ENCODE measurements at places on chromosomes 6 and 20. TPM values are rescaled to one million over a fixed set of nuclear protein-coding genes. Genes with fewer than 3 reads are reported as not detected.

- H3K36me3 ChIP-seq: no peaks in the 10 kb centered on the region
- H3K27ac ChIP-seq: no peak overlapping the region
- no peak for DNase-seq
- peaks cover 3% of the 10 kb centered on the region for H3K27me3 ChIP-seq
These were observed 407.7 kb downstream of the EPM2A start for GRCh38 chr6:145327586-145327985.

DNA sequence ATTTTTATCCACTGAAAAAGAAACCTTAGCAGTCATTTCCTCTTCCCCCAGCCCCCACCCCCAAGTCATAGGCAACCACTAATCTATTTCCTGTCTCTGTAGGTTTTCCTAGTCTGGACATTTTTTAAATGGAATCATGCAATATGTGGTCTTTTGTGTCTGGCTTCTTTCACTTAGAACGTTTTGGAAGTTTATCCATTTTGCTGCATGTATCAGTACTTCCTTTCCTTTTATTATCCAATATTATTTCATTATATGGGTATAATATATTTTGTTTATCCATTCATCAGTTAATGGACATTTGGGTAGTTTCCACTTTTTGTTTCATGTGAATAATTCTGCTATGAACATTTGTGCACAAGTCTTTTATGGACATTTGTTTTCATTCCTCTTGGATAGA, 99.3 kb upstream of the BMP5 start:
- no peak for DNase-seq
- H3K36me3 ChIP-seq: no peaks in the 10 kb centered on the region
- H3K4me3 ChIP-seq: no peak overlapping the region
- H3K27me3 ChIP-seq: no peaks in the 10 kb centered on the region
- no peak overlapping the region for H3K27ac ChIP-seq

The SASH1 gene
- total RNA-seq: 0.46 TPM

- no peaks in the 10 kb centered on the region for H3K4me1 ChIP-seq
- H3K4me3 ChIP-seq: no peak overlapping the region
- no peak for DNase-seq
- H3K36me3 ChIP-seq: no peaks in the 10 kb centered on the region
These were observed 55.3 kb downstream of the STK35 start for GRCh38 chr20:2156666-2157624.

GRCh38 chr6:150380256-150380655, 11.4 kb downstream of the IYD start:
- peaks cover 21% of the 10 kb centered on the region for H3K27me3 ChIP-seq
- no peak for DNase-seq
- no peaks in the 10 kb centered on the region for H3K4me1 ChIP-seq
- no peak overlapping the region for H3K27ac ChIP-seq

GRCh38 chr6:27667016-27667656, 194.2 kb upstream of the ZNF184 start:
- no peak for DNase-seq
- H3K27ac ChIP-seq: no peak overlapping the region
- peaks cover 24% of the 10 kb centered on the region for H3K4me1 ChIP-seq
- no peaks in the 10 kb centered on the region for H3K36me3 ChIP-seq
- no peak overlapping the region for H3K4me3 ChIP-seq

DNA sequence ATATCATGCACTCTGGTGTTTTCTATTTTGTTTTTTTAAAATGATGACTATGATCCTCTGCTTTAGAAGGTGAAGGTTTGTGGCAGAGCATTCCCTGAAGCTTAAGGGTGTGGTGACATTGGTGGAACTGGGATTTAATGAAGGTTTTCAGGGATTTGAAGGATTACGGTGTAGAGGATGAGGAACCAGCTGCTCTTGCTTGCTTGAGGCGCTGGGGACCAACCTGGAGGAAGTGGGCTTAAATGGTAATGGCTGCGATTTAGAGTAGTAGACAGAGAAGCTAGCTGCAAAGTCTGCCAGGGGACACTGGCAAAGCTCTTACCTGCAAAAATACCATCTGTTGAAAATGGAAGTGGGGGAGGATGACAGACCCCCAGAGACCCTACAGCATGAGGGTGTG, 241.8 kb downstream of the CLIC5 start:
- H3K36me3 ChIP-seq: no peaks in the 10 kb centered on the region
- no peak overlapping the region for H3K4me3 ChIP-seq
- DNase-seq: no peak
- H3K27me3 ChIP-seq: peaks cover 11% of the 10 kb centered on the region
- no peaks in the 10 kb centered on the region for H3K4me1 ChIP-seq
- H3K27ac ChIP-seq: no peak overlapping the region

The PTK6 gene
- 0.25 TPM for total RNA-seq

DNA sequence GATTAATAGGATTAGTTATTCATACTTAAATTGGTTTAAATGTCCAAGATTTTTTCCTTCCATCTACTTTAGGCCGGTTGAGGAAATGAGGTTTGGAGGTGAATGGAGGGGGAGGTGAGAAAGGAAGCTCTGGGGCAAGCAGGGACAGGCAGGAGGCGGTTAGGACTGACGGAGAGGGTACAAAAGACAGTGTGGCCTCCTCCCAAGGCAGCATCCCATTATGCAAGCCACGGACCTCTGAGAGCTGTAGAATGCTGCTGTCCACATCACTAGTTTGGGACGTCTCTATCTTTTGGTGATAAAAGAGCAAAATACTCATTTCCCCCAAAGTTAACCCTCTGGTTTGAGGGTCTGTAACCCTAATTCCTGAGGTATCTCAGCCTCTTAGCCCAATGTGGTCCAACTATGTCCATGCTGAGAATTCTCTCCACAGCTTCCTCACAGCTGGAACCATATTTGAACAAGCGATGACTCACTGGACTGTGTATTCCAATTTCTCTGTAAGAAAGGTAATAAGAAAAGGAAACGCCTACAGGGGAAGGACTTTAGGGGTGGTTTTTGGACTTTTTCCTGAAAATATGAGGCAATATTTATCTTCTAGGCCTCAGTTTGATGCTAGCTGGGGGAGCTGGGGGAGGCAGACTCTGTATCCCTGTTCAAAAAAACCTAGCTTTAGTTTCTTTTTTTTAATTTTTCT, 172.2 kb downstream of the TFAP2B start:
- H3K4me3 ChIP-seq: no peak overlapping the region
- no peaks in the 10 kb centered on the region for H3K4me1 ChIP-seq
- no peaks in the 10 kb centered on the region for H3K27me3 ChIP-seq
- no peaks in the 10 kb centered on the region for H3K36me3 ChIP-seq

- no peak for DNase-seq
- no peaks in the 10 kb centered on the region for H3K36me3 ChIP-seq
- no peak within 1 kb of the TSS for H3K4me3 ChIP-seq
These were observed at the start of gene IPCEF1 for GRCh38 chr6:154356690-154357089. Gene IPCEF1, minus strand, starts transcription at chr6:154356803. Its CDS starts 90,856 bp downstream, at chr6:154265947.

- no peaks in the 10 kb centered on the region for H3K27me3 ChIP-seq
- H3K36me3 ChIP-seq: no peaks in the 10 kb centered on the region
- H3K4me3 ChIP-seq: no peak overlapping the region
- no peak overlapping the region for H3K27ac ChIP-seq
- no peak for DNase-seq
- peaks cover 15% of the 10 kb centered on the region for H3K4me1 ChIP-seq
These were observed 13.1 kb downstream of the NOX3 start for GRCh38 chr6:155442562-155442961.

- no peak overlapping the region for H3K27ac ChIP-seq
- no peaks in the 10 kb centered on the region for H3K4me1 ChIP-seq
- H3K4me3 ChIP-seq: no peak overlapping the region
- no peaks in the 10 kb centered on the region for H3K36me3 ChIP-seq
These were observed 154.1 kb upstream of the MMS22L start for GRCh38 chr6:97437087-97437486.

- H3K27ac ChIP-seq: no peak overlapping the region
- H3K36me3 ChIP-seq: no peaks in the 10 kb centered on the region
- no peak for DNase-seq
- H3K27me3 ChIP-seq: peaks cover 37% of the 10 kb centered on the region
These were observed 108.0 kb downstream of the PPP1R14C start for GRCh38 chr6:150250826-150251225.

DNA sequence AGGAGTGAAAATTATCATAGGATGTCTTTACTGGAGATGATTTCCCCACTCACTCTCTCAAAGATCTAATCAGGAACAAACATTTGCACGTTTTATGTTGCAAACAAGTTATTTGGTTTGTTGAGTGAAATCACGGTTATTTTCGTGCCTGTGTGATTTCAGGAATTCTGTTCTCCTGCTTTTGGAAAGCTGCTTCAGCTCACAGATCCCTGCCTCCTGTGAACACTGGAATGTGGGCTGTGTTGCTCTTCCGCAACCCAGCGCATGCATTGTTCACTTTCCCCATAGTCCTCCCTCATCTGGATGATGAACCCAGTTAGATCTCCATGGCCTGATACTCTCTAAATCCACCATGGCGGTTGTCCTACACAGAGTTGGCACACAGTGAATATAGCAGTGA, 91.0 kb downstream of the PLEKHG1 start:
- H3K4me1 ChIP-seq: peaks cover 10% of the 10 kb centered on the region
- no peak overlapping the region for H3K4me3 ChIP-seq
- no peaks in the 10 kb centered on the region for H3K27me3 ChIP-seq
- DNase-seq: no peak

- DNase-seq: no peak
- no peaks in the 10 kb centered on the region for H3K36me3 ChIP-seq
- H3K27ac ChIP-seq: no peak overlapping the region
- no peaks in the 10 kb centered on the region for H3K4me1 ChIP-seq
These were observed 78.7 kb downstream of the SLC2A10 start for GRCh38 chr20:46787991-46788762.

- H3K4me1 ChIP-seq: peaks cover 94% of the 10 kb centered on the region
- peaks cover 29% of the 10 kb centered on the region for H3K36me3 ChIP-seq
- no peak overlapping the region for H3K4me3 ChIP-seq
- H3K27ac ChIP-seq: peak overlapping the region; percentile 91
- no peaks in the 10 kb centered on the region for H3K27me3 ChIP-seq
- peak; percentile 73 for DNase-seq
These were observed 142.9 kb downstream of the HIVEP2 start for GRCh38 chr6:142802124-142802523.

DNA sequence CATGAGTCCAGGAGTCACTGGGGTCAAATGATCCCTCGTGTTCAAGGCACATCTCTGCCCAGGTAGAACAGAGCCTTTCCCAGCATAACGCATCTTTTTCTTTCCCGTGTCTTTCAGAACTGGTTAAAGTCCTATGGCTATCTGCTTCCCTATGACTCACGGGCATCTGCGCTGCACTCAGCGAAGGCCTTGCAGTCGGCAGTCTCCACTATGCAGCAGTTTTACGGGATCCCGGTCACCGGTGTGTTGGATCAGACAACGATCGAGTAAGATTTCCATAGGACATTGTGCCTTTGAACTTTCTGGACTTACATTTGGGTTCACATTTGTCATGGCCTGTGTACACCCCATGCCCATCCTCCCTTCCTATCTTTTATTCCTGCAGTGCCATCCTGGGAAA, 20.2 kb downstream of the MMP24 start:
- H3K36me3 ChIP-seq: no peaks in the 10 kb centered on the region
- no peaks in the 10 kb centered on the region for H3K27me3 ChIP-seq
- DNase-seq: no peak
- peaks cover 5% of the 10 kb centered on the region for H3K4me1 ChIP-seq
- H3K4me3 ChIP-seq: no peak overlapping the region
- H3K27ac ChIP-seq: no peak overlapping the region

The GLYATL3 gene
- total RNA-seq: not detected

The FAM83D gene
- 10.5 TPM for total RNA-seq

All from activated CD4-positive, alpha-beta T cell treated with anti-CD3 and anti-CD28 coated beads for 36 hours (primary cell).